CD4-positive, alpha-beta T cell treated with Interleukin-17A for 4 hours (primary cell): ENCODE measurements at places on chromosomes 13 and 19.

GRCh38 chr13:96080676-96081075, 9.2 kb upstream of the HS6ST3 start:
- no peak for DNase-seq

- no peak for DNase-seq
These were observed 5.9 kb upstream of the SIGLEC7 start for GRCh38 chr19:51135986-51136762.

DNA sequence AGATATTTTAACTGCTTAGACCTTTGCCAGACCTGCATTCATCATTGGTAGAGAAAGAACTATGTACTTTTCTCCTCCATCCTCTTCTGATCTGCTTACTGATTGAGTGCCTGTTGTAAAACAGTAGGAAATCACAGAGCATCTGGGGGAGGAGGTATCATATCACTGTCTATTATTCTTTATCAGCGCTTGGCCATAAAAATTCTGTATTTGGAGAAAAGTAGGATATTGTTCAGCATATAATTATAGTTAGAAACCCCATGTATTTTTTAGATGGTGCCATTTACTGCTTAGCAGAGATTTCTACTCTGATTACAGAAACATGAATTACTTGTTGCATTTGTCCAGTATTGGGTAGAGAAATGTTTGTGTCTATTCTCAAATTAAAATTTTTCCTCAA, 62.4 kb downstream of the URI1 start:
- DNase-seq: no peak

DNA sequence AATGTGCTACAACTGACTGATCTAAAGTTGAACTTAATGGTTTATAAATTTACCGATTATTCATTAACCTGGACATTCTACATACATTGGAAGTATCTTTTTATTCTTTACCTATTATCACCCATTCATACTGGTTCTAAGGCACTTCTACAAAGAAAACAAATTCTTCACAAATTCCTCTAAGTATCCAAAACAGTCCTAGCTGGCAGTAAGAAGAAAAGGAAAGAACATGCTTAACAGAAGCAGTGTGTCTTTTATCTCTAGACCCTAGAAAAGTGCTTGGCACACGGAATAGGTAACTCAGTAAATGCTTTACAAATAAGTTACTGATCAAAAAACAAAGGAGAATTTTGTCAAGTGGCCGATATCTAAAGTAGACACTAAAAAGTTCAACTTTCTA, 32.8 kb downstream of the TSC22D1 start:
- no peak for DNase-seq

DNA sequence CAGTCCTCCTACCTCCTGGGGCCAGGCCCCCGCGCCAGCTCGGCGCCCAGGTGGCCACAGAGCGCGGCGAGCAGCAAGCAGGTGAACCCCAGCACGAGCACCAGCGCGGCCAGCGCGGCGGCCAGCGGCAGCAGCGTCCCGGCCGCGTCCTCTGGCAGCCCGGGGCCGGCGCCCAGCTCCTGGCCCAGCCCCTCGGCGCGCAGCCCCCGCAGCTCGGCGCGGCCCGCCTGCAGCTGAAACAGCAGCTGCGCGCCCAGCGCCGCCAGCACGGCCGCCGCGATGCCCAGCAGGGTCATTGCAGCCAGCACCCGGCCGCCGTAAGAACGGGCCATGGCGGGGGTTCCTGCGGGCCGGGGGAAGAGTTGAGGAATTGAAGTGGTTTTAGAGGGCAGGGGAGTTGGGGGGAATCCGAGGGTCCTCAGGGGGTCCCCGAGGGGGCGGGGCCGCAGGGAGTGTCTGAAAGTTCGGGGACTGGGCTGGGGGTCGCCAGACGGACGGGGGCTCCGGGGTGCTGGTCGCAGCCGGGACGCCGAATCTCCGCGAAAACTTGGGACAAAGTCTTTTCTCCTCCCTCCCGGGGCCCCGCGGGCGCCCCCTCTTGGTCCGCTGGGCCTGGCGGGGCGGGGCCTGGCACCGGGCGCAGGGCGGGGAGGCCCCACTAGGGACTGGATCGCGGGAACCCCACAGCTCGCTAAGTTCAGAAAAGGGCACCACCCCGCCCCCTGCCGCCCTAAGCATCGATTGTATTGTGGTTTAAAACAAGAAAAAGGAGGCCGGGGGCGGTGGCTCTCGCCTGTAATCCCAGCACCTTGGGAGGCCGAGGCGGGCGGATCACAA, at the start of gene TMEM221:
TSS of gene TMEM221 (minus strand) at position 538 of the 837 bp plus-strand sequence. CDS start at position 332, 206 bp downstream.
- DNase-seq: peak; percentile 76

- no peak for DNase-seq
These were observed 69.1 kb downstream of the HSPH1 start for GRCh38 chr13:31092646-31093045.

GRCh38 chr13:43405457-43405856, 381.3 kb downstream of the ENOX1 start:
- DNase-seq: no peak

DNA sequence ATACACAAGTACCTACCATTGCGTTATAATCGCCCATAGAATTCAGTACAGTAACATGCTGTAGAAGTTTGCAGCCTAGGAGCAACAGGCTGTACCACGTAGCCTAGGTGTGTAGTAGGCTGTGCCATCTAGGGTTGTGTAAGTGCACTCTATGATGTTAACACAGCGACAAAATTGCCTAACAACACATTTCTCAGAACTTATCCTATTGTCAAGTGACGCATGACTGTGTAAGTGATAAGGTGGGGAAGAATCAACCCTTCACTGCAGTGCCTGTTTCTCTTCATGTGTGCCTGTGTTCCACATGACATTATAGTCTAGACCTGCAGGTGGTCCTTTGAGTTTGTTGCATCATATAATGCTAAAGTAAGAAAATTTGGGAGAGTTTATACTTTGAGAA, 94.0 kb downstream of the PCDH9 start:
- no peak for DNase-seq

GRCh38 chr13:66446413-66446812, 783.7 kb downstream of the PCDH9 start:
- no peak for DNase-seq

DNA sequence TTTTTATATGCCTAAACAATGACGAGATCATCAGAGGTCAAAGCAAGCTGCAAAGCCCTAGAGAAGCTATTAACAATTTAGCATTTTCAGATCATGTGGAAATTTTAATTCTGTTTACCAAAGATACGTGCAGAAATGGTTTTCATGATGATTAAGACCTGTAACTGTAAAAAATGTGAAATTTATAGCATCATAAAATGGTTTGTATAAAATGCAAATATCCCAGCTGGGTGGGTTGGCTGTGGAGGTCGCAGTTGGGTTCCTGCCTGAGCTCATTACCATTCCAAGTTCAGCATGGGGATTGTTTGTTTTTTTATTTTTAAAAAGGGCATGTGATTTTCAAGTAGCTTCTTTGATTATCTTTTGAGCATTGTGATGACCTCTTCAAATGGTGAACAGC, 47.9 kb upstream of the SIAH3 start:
- no peak for DNase-seq

DNA sequence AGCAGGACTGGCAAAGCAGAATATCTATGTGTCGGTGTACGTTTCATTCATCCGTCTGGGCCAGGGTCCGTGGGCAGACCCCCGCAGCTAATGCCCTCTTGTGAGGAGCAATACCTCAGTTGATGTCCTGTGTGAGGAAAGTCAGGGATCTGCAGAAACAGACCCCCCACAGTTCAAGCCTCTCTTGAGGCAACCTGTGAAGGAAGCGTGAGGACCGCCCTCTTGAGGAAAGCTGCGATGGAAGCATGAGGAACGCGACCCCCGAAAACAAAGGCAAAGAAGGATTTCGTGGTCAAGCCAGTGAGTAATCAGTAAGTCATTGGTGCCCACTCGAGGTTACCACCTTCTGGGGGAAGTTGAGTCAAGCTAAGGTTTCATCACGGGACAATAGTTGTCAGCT, 20.9 kb upstream of the ZNF83 start:
- no peak for DNase-seq

DNA sequence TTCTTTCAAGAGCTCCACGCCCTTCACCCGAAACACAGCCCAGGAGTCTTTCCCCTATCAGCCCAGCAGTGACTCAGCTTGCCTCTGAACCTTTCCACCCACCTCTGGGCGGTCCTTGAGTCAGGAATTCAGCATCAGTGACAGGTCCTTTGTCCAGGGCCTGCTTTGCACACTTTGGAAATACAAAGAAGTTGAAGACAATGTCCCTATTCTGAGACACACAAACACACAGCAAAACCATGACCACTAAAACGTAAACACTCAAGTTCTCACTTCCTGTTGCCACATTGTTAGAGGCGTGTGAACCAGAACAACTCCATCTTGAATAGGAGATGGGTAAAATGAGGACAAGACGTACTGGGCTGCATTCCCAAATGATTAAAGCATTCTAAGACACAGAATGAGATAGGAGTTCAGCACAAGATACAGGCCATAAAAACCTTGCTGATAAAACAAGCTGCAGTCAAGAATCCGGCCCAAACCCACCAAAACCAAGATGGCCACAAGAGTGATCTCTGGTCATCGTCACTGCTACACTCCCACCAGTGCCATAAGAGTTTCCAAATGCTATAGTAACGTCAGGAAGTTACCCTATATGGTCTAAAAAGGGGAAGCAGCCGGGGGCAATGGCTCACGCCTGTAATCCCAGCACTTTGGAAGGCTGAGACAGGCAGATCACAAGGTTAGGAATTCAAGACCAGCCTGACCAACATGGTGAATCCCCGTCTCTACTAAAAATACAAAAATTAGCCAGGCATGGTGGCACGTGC, 49.2 kb upstream of the ATP12A start:
- DNase-seq: no peak

DNA sequence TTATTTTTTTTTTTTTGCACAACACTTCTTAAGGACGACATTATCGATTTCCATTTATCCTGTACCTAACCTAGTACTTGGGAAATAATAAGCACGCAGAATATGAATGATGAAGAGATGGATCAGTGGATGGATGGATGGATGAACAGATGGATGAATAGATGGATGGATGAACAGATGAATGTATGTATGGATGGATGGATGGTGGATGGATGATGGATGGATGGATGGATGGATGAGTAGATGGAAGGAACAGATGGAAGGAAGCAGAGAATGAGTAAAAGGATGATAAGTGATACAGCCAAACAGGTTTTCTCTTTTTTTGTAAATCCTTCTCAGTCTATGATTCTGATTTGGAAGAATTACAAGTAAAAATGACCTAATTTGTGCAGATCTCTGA, 166.9 kb downstream of the COL4A1 start:
- no peak for DNase-seq

DNA sequence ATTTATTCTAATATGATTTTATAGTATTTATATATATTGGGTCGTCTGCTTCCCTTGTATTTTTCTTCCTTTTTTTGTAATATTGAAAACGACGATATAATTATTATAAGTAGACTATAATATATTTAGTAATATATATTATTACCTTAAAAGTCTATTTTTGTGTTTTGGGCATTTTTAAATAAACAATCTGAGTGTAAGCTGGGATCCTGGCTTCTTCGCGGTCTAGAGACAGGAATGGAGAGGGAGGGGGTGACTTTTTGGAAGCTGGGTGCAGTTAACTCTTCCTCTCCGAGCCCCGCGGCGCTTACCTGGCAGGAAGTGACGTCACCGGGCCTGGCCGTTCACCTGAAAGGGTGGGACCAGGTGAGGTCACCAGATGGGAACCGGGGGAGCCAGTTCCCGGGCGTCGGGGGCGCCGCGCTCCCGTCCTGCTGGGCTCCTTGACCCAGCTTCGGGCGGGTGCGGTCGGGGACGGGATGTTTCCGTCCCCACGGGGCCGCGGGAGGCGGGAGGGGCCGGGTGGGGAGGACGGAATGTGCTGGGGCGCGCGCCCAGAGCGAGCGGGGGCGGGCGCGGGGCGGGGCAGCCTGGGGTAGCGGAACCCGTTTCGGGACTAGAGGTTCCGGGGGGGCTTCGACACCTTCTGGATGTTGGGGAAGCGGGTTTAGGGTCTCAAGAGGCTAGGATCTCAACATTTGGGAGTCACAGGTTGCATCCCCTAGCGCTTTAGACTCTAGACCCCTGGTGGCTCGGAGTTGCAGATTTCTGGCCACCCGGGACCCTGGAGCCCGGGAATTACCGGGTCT, 2.8 kb downstream of the ZFP36 start:
- DNase-seq: peak; percentile 90

DNA sequence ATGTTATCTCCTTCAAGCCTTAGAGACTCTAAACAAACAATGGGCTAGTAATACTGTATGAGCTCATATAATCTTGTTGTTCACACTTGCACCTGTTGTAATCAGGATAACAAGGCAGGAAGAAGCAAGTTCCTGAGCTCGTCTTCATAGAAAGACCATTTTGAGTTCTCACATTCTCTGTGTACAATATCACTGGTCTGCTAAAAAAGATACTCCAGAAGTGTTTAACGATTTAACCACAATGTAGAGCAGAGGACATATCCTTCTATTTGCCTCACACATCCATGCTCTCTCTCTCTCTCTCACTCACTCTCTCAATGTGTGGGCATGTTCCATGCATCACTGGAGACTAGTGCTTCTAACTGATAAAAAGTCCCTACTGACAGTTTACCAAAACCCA, 122.9 kb downstream of the MIPEP start:
- no peak for DNase-seq

DNA sequence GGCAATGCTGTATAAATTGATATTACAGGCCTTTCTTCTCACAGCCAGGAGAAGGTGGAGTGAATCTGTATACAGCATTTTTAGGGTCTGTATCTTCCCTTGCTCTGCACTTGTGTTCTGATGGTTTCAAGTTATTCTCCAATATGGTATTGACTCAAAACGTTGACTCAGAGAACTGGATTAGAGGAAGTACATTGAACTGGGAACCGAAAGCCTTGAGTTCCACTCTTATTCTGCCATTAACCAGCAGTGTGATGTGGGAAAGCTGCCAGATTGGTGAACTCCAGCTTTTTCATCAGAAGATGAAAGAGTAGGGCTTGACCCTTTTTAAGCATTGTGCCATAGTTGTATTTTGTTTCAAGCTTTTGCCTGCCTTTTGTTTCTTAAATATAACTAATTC, 167.7 kb downstream of the SPRY2 start:
- no peak for DNase-seq

DNA sequence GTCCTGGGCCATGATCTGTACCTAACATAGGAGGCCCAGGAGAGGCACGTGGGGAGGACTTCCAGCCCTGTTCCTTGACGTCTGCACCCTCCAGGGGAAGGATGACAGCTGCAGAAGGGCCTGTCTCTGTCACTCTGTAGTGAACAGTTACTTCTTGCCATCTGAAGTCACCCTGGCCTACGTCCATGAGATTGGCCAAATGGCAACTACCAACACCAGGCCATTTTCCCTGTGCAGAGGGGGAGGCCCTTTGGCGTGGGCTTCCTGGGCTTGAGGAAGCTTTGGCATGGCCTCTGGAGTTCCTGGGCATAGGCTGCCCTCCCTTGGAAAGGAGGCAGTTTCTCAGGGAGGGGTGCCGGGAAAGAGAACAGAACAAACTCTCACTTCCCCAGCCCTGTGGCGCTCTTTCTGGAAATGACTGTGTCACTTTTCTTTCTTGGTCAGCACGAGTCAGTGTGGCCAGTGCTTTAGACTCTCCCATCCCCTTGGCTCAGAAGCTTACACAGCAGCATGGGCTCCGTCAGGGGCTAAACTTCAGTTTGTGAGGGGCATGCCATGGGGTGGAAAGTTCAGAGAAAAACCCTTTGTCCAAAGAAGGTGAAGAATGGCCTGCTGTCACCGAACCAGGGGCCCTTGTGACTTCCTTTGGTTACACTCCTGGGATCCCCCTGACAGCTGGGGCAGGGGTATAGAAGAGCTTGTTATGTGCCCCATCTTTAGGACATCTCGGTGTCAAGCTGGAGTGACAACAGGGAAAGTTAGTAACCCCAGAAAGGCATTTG, 5.3 kb downstream of the CARM1 start:
- no peak for DNase-seq

- DNase-seq: no peak
These were observed 12.2 kb downstream of the ABCC4 start for GRCh38 chr13:95289020-95289444.

GRCh38 chr13:108924134-108924533, 294.7 kb downstream of the MYO16 start:
- DNase-seq: no peak
